ENCODE measurements at places on chromosomes 7 and 10.

GRCh38 chr10:78260141-78260540, 226.5 kb downstream of the RPS24 start:
- DNase-seq, result no peak

- no peak for DNase-seq
Observed at GRCh38 chr7:23788843-23789242, 78.8 kb downstream of the STK31 start.

DNA sequence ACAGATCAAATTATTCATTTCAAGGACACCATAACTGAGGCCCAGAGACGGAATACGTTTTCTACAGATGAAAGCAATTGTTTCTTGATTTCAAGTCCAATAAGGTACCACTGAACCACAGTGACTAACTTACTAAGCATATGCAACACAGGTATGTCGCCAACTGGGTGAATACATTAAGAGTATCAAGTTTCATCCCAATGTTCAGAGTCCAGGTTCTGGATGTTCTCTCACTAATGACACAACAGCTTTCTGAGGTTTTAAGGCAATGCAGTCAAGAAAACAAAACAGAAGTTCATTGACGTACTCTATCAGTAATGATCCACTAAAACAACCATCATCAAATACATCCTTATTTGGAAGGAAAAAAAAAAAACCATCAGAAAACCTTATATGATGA, 35.8 kb downstream of the NSUN6 start:
- DNase-seq, result no peak

GRCh38 chr10:95792874-95793285, 36.9 kb downstream of the ENTPD1 start:
- DNase-seq, result no peak

DNA sequence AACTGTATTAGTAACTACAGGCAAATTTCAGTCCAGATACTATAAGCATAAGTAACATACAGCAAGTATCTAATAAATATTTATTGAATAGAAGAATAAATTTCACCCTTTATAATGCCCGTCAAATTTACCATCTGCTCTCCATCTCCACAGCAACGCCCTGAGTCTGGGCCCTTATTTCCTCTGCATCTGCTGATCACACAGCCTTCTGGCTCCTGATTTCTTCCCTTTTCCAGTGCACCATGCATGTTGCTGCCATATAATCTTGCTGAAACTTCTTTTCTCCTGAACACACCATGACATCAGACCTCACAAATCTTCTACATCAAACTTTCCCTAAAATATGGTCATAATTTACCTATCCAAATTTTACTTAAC, 15.4 kb downstream of the HYCC1 start:
- no peak for DNase-seq

DNA sequence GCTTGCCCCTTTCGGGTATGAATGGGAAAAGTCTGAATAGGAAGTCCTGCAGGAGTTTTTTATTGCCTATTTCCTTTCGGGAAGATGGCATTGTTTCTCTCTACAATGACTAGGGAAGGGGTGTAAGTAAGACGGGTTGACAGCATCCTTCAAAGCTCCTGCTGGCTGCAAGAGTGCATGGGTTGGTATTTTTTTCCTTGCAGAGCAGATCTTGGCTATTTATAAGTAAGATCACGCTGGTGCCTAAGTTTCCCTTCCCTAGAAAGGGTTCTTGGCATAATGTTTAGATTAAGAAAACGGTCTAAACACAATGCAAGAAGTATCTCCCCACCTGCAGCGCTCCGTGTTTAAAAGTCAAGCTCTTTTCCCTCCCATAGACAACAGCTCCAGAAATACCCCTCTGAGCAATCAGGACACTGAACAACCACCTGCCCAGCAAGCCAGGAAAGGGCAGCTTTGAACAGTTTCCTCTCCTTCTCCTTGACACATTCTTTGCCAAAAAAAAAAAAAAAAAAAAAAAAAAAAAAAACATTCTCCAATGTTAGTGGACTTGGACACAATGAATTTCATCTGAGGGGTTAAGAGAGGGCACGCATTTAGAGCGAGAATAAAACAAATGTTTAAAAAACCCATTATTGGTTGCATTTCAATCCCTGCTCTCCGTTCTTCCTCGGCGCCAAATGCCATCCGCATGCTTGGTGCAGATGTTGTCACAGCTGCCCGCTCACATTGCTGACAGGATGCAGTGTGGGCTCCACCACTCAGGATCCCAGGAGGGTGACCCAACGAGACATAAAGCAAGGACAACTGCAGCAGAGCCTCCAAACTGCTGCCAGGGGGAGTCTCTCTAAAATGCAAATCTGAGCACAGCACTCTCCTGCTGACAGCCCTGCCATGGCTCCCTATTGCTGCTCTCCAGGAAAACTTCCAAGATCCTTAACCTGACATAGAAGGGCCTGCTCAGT, 427.4 kb upstream of the MGMT start:
- no peak for DNase-seq

- DNase-seq, result no peak
Observed at GRCh38 chr7:131674131-131674530, 117.7 kb upstream of the PODXL start.

DNA sequence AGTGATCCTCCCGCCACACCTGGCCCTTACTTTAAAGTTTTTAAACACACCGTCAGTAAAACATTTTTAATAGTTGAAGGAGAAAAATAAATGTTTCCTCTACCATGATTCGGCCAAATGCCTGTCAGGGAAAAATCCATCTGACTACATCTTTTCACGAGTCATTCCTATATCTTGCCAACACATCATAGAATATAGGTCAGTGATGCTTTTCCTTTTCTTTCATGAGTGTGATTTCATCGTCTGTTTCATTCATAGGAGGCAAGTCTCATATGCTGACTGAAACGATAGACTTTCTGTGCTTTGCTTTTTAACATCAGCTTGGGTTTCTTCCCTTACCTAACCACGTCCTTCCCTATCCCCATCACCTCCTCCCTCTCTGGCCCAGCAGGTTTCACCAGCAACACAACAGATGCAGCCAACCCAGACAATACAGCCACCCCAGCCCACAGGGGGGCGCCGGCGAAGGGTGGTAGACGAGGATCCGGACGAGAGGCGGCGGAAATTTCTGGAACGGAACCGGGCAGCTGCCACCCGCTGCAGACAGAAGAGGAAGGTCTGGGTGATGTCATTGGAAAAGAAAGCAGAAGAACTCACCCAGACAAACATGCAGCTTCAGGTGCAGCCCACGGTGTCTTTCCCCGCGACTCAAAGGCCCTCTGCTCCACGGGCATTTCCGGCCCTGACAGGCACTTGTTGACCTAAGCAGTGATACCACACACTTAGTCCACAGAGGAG, 149.2 kb downstream of the TRIL start:
- DNase-seq, result no peak

DNA sequence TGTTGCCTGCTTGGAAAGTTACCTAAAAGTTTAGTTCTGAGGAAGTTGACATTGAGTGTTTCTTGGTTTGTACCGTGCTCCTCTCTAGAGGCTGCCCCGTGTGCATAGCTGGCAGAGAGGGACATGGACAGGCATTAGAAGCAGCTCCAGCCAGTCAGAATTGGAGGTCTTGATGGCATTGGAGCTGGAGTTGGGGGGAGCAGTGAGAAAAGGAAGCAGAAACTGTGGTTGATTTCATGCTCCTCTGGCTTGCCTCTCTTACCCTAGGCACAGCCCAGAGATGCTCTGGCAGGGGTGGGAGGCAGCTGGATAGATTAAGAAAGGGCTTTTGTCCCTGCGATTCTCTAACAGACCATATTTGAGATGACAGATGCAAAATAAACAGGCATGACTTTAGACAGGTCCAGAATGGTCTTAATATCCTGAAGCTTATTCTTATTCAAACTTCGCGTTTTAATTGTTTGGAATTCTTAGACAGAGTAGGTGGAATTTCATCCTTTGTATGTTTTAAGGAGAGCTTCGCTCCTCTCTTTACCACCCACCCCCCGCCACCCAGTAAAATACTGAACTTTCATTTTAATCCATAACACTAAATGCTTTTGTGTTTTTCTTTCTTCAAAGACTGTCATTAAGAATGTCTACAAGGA, 73.5 kb upstream of the GLCCI1 start:
- no peak for DNase-seq

DNA sequence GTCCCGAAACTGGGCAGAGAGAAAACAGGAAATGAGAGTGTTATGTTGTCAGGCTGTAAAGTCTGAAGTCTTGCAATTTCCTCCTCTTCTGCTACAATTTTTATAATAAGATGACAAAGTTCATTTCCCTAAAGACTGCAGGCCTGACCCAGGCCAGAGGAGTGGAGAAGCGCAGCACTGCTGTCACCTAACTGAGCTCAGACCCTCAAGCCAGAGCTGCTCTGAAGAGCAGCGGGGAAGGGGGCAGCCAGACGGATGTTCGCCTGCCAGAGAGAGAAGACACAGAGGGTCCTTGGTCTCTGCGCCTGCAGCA, 12.6 kb upstream of the AOAH start:
- no peak for DNase-seq

DNA sequence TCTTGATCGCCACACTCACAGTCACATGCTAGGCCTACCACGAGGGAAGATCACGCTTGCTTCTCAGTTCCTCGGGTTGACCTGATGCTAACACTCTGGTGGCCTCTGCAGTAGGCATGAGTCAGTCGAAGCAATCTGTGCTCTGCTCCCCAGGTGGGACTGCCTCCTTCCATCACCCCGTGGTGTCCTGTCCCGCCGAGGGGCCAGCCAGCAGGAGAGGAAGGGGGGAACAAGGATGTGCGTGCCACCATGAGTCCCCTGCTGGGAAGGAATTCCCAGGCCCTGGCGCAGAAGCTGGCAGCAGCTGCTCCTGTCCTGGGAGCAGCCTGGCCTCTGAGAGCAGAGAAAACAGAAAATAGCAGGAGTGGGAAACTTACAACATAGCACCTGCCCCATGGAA, 695.0 kb upstream of the NRP1 start:
- DNase-seq, result no peak

DNA sequence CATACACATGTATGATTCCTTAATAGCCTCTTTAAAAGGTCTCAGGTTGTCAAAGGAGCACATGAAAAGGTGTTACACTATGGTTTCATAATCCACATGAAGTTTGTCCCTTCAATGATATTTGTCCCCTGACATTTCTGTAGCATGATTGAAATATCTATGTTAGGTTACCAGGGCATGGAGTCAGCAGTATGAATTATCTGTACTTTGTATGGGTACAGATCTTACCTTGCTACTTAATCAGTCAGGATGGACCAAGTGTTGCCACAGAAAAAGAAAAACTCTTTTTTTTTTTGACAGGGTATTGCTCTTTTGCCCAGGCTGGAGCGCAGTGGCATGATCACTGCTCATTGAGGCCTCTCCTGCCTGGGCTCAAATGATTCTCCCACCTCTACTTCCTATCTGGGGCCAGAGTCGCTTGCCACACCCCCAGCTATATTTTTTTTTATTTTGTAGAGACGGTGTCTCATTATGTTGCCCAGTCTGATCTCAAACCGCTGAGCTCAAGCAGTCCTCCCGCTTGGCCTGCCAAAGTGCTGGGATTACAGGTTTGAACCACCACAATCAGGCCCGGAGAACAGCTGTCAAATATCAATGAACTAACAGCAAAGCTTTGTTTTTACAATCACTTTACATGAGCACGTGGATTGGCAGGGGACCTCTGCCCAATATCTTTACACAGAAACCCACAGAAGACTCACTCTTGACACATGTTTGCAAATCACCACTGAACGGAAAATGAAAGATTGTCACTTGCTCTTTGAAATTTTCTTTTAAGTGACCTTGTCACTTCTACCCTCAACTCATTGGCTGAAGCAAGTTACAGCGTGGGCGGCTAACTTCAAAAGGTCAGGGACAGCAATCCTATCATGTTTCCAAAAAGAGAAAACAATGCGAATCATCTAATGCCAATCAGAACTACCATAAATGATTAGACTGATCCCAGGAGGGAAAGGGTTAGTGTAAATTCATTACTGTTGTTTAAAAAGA, 140.2 kb downstream of the PRKG1 start:
- no peak for DNase-seq

- DNase-seq, result peak; percentile 14
Observed at GRCh38 chr7:134016223-134016941, 110.8 kb upstream of the LRGUK start.

DNA sequence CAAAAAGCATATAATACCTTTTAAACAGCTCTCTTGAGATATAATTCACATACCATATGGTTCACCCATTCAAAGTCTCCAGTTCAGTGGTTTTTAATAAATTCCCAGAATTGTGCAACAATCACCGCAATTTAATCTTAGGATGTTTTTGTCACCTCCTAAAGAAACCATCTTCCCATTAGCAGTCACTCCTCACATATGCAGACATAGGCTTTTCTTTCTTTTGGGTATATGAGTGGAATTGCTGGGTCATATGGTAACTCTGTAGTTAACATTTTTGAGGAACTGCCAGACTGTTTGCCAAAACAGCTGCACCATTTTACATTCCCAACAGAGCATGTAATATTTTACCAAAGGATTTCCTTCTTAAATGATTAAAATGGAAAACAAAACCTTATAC, 57.0 kb downstream of the CC2D2B start:
- DNase-seq, result no peak

DNA sequence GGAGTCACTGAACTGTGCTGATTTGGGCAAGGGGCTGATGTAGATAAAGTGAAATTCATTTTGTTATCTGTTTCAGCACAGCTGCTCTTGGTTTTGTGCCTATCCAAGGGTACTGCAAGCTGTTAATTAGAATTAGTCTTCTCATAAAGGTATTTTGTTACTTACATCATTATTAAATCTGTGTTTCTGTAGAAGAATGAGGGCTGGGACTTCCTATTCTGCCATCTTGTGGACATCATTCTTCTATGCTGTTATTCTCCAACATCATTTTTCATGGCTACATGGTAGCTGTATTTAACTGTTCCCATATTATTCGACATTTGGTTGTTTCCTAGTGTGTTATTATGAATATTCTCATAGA, 76.2 kb upstream of the CCDC71L start:
- no peak for DNase-seq

GRCh38 chr7:70082099-70082611, 483.9 kb downstream of the AUTS2 start:
- DNase-seq, result no peak
